ENCODE measurements at places on chromosomes 3 and 15.

DNA sequence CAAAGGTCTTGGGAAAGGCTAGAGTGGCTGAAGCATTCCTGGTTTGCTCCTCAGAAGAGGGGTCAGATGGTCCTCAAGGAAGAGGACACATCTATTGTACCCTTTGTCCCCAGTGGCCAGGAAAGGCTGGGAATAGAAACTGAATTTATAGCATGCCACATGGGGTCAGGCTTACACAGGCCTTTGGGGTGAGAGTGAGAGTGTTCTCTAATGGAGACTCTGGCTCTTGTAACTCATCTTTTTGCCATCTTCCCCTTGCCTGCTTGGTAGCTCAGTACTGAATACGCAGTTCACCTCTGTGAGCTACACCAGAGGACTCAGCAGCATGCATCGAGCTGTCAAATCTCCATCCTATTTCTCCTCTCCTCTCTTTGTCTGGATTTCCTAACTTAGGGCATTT is 87.5 kb downstream of the ATP2B2 start:
- no peak for DNase-seq

DNA sequence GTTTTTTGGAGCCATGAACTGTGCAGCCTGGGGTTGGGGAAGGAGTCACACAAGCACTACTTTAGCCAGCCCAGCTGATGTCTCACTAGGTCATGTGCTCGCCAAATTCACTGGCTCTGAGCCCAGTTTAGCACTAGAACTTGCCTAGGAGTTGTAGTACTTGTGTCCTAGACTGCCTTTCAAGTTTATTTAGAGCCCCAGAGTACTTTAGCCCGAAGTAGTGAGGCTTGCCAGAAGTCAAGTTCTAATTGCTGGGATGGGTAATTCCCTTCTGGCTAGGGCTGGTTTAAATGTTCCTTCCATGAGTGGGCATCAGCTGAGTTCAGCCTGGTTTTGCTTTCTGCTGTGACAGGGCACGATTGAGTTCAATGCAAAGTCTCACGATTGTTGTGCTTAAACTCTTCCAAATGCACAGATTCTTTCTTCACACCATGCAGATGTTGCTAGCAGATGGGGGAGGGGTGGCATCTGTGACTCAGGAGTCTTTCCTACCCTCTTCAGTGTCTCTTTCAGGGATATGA is 228.2 kb upstream of the ZPLD1 start:
- DNase-seq = no peak

DNA sequence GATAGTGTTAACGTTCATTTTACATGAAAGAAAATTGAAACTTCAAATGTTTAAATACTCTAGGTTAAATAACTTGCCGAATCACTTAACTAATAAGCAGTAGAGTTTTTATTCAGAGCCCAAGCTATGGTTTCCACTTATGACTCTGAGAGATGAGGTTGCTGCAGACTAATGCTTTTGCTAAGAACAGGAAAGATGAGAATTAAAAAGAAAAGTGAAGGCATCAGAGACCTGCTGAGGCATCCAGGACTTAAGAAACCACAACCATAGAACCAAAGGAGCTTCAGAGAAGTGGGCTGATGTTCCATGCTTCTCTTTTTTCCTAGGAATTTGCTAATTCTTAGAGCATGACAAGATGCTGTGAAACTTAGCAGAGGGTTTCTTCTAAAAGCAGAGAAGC is 9.5 kb downstream of the HMG20A start:
- no peak for DNase-seq

GRCh38 chr3:42031808-42032480 is 59.2 kb upstream of the TRAK1 start:
- no peak for DNase-seq

DNA sequence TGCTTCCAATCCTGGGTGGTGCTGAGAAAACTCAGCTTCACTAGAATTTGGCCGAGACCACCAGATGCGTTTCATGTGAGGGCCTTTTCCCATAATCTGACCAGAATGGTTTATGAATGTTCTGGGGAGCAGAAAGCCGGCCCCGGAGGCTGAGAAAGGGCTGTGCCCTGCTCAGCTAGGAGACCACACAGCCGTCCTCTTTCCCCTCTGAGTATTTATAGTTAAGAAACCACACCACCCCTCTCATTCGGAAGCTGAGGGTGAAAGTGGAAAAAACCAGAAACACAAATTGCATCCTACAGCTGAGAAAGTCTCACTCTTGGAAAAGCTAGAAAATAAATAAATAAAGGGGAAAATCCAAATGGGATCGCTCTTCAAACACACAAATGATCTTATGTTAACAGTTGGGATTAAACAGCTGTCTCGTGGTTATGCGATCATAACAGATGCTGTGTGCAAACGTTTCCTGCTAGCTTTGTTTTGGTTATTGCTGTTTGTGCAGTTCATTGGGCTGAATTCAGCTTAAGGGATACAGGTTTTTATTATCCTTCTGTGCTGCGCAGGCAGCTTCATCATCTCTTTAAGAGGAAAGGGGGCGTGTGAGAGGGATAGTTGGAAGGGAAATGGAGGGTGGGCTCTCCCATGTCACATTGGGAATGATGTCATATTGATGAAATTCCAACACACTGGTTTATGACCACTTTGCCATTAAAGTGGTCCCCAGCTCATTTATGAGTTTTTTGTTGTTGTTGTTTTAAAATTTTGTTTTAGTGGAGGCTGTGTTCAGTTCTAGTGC is 1026.2 kb upstream of the NR2F2 start:
- no peak for DNase-seq

DNA sequence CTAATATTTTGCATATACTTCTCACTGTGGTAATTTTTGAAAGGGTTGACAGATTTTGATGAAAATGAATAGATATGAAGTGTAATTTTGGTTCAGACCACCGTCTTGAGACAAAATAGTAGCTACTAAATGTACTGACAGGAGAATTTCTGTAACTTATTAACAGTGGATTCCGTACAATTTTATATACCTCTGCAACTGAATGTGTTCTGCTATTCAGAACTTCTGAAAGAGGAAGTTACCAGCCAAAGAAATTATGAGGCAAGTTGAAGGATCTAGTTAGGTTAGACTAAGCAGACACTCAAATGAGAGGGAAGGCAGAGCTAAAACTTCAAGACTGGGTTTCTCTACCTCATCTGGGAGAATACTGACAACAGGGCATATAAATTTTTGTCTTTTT is 29.4 kb downstream of the GAP43 start:
- DNase-seq = no peak

DNA sequence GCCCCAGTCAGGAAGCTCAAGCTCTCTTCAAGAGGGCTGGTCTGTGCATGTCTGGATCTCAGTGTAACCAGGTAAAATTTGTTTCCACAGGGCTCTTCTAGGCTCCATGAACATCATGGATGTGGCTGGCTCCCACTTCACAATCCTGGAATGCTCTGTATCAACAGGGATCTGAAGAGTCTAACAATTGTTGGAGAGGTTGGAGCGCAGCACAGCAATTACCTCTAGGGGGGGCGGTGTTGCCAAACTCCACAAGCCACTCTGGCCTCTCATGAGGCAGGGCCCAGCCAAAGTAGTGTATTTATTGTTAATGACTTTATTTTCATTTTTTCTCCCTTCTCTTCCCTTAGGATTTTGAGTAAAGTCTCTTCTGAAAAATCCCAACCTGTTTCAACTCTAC is 6.1 kb upstream of the EIF2B5 start:
- no peak for DNase-seq

DNA sequence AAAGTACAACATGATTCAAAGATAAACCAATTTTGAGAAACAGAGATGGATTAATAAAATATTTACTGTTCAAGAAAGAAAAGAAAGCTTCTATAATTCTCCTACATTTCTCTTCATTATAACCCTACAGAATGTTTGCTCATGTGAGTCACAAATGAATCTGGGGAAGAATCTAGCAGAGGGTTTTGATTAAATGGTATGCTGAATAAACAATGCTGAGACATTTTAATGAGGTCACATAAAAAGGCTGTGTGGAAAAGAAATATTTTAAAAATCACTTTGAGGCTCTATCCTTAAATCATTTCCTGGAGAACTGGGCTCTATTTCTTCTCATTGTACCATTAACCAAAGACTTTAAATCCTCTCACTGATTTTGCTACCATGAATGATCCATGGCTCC is 727.7 kb downstream of the NTRK3 start:
- DNase-seq = no peak

Measured in activated T-cell treated with anti-CD3 and anti-CD28 coated beads for 48 hours (primary cell).